Activated T-cell treated with anti-CD3 and anti-CD28 coated beads, Interleukin-2, amount 50 U/mL, for 48 hours (primary cell): ENCODE measurements at places on chromosomes 11 and 22.
A peak's percentile ranks its signal among the peaks of the same experiment; 100 is the strongest.

- DNase-seq: no peak
Observed at GRCh38 chr11:46075168-46075567, 46.1 kb downstream of the PHF21A start.

- no peak for DNase-seq
Observed at GRCh38 chr11:118048472-118049370, 28.2 kb upstream of the TMPRSS4 start.

DNA sequence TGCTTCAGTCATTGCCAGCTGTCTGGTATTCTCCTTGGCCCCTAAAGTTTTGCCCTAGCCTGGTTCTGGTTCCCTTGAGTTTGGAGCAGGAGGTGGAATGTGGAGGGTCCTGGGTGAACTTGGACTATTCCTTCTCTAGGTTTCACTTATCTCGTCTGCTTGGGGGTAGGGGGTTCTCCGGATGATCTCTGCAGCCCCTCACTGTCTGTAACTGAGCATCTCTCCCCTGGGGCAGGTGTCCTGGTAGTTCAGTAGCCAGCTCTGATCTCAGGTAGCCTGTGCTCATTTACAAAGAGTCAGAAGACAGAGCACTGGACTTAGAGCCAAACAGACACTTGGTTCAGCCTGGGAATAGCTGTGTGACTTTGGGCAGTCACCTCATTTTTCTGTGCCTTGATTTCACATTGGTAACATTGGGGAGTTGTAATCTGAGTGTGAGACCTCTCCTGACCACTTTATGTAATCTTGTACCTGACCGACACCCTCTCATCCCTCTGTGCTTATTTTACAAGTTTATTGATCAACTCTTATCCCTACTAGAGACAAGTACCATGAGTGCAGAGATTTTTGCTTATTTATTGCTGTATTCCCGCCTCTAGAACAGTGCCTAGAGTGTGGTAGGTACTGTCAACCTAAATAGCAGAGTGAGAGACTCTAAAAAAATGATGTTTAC, 804 bp downstream of the CCDC134 start:
- no peak for DNase-seq

DNA sequence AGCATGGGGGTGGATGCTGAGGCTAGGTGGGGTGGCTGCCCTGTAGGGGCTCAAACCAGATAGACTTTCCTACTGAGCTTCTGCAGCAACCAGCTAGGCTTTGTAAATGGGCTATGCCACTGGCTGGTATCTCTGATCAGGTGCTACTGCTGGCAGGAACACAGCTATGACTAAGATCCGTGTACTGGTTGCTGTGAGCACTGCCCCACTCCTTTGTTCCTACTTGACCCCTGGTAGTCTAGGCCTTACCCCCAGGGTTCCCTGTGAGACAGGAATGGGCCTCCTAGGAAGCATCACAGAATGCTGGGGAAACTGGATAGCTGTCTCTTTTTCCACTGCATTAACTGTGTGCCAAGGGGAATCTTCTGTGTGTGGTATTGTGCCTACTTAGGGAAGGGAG, 58.4 kb upstream of the GAB2 start:
- DNase-seq: no peak

DNA sequence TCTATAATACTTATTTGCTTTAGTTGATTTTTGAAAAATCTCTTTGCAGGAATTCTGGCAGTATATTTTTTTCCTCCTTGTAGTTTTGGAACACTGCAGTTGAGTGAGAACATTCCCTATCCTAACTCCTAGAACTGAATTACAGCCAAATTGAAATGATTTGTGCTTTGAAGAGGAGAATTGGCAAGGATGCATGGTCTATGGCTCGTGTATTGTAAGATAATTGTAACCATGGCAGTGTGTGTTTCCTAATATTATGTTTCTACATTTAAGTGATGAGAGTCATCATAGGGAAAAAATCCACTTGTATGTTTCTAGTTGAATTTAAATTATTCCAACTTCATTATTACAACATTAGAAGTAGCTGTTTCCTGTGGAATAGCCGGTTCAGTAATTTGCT, 80.9 kb upstream of the MYO18B start:
- no peak for DNase-seq

DNA sequence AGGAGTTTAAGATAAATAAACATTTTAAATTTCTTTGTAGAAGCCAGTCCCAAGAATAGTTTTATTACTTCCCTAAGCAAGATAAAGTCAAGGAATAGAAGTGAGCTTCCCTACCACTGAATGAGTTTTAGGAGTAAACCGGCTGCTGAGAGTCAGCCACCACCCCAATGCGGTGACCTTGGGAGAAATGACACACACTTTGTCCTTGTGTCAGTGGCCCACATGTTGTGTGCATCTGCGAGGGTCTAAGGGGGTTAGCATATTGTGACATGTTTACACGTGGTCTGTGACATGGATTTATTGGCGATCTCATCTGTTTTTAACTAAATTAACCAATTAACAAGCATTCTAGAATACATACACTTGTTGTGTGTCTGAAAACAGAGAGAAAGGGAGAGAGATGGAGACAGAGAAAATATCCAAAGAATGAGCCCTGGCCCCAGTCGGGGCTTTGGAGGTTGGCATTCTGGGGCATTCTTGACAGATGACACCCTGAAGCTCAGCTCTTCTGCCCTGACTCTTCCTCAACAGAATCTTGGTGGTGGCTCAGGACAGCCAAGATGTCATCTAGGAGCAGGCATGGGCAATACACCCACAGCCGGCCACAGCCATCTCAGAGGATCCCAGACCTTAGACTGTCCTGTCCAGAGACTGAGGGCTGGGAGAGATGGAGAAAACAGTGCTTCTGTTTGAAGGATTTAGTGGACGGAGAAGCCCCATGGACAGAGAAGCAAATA, 29.7 kb upstream of the TMPRSS4 start:
- peak; percentile 42 for DNase-seq

DNA sequence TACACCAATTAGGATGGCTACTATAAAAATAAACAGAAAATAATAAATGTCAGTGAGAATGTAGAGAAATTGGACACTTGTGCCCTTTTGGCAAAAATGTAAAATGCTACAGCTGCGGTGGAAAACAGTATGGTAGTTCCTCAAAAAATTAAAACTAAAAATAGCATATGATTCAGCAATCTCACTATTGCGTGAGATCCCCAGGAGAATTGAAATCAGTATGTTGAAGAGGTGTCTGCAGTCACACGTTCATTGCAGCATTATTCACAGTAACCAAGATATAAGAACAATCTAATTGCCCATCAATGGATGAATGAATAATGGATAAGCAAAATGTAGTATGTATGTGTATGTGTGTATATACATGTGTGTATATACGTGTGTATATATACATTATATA, 6.8 kb downstream of the OR52N2 start:
- DNase-seq: no peak

DNA sequence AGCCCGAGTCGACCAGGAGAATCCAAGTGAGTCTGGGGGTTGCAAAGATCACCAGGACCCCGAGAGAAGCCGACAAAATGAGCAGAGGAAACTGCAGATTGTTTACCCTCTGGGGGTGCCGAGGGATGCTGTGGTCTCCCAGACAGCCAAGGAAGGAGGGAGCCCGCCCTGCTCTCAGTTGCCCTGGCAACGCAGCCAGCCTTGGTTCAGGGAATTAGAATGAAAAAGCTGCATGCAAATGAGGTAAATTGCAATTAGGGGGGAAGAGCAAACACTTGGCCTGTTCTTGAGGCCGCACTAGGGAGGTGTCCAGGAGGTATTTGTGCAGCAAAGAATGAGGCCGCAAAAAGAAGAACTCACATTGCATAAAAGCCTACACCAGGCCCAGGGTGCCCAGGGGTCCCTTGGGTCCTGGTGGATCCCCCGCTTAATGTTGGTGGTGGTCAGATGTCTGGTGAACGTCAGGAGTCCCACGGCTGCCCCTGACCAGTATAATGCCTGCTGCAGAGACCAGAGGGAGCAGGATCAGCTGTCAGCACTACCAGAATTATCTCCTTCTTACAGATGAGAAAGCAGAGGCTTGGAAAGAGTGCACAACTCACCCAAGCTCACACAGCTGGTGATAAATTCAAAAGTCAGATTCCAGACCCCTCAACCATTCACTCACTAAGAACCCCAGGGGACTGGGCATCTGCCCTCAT, 40.3 kb upstream of the ATXN10 start:
- no peak for DNase-seq

- no peak for DNase-seq
Observed at GRCh38 chr11:83717537-83717936, 431.4 kb upstream of the CCDC90B start.

DNA sequence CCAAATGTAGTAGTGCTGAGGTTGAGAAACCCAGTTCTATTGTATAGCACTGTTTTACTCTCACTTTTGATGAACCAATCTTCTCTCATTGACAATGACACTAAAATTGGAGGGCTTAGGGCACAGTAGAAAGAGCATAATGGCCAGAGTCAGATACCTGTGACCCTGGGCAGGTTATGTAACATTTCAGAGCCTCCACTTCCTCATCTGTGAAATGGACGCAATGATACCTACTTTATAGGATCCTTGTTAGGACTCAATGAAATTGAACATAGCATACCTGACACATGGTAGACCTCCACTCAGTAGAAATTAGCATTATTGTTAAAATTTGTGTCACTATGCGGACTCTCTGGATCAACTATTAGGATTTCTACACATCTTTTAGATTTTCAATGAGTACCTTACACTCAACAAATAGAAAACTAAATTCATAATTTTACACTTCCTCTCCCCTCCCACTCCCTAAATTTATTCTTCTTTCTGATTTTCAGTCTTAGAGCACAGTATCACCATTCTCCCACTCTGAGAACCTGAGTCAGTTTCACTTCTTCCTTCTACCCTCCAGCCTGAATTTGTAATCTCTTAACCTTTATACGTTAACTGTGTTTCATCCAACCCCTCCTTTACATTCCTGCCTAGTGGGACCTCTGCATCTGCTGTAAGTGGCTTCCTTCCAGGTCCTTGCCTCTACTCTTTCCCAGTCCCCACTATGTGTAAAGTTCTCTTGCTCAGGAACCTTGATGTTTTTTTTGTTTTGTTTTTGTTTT, 78.3 kb downstream of the MICAL2 start:
- no peak for DNase-seq

DNA sequence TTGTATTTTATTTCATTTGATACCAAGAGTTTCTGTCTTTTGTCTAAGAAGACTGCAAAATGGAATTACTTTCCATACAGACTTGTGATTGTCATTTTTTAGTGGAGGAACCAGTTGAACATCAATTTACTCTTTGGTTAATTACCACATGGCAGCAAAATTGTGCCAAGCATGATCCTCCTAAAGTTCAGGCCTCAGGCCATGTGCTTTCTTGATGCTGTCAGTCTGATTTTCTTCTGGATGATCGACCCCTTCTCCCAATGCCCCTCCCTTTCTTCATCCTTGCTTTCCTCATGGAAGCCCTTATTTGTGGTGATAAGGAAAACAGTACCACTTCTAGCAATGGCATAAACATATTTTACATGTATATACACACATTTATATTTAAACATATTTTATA, 76.2 kb downstream of the SVIP start:
- DNase-seq: no peak

- peak; percentile 68 for DNase-seq
Observed at GRCh38 chr22:46777609-46777970, 15.1 kb downstream of the TBC1D22A start.

- DNase-seq: no peak
Observed at GRCh38 chr22:43164636-43165035, 13.3 kb downstream of the TSPO start.

DNA sequence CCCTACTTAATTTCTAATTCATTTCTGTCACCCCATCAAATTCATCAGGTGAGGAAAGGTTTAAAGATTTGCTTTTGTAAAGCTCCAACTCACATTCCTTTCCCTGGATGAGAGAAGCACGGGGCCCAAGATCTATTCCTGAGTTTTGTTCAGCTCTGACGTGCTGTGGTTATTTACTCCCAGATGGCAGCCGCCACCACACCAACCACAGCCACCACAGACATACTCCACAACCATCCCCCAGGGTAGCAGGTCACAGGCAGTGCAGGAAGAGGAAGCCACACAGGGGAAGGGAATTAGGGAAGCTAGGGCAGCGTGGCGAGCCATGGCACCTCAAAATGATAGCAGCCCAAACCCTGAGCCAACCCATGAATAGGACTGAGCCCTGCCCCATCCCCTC, 63.5 kb upstream of the CSNK2A3 start:
- DNase-seq: no peak

DNA sequence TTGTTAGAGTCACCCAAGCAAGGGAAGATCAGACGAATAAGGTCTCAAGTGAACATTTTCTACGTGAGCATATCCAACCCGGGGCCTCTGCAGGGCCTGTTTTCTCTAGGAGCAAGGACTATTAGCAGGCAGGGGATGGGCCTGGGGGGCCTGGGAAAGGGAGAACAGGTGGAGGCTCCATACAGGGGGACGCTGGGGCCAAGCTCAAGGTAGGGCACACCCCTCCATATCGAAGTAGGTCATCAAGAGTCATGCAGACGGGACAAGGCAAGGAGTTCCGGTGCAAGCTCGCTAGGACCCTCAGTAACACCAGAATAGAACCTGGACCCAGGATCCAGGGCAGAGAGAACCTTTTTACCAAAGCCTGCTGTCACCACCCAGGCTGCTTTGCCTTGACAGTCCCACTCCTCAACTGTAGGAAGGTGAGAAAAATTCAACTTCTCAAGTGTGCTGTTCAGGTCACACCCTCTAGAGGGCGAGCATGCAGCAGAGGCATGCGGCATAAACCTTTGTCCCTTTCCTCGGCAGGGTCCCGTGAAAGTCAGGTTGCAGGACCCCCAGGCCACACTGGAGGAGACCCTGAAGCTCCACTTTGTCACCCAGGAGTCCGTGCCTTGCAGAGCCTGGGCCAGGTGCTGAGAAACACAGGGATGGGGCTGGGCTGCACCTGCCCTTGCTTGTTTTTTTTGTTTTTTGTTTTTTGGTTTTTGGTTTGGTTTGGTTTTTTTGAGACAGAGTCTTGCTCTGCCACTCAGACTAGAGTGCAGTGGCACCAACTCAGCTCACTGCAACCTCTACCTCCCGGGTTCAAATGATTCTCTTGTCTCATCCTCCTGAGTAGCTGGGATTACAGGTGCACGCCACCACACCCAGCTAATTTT, 8.6 kb upstream of the APOBEC3B start:
- DNase-seq: peak; percentile 75

DNA sequence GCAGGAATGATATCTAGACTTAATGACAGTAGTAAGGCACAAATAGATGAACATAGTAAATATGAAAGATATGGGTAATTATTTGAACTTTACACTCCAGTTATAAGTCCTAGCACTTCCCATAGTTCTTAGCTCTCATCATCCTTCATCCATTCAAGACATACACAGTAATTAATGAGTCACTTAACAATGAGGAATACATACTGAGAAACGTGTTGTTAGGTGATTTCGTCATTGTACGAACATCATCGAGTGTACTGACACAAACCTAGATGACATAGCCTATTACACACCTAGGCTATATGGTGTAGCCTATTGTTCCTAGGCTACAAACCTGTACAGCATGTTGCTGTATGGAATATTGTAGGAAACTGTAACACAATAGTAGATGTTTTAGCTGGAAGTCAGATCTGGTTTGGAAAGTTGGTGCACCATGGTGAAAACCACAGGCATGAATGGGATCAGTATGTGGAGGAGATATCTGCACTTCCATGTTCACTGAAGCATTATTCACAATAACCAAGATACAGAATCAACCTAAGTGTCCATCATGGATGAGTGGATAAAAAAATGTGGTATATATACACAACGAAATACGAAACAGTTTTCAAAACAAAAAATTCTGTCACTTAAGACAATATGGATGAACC, 229.9 kb upstream of the PITPNB start:
- no peak for DNase-seq

GRCh38 chr11:17379383-17380180, 8.9 kb downstream of the KCNJ11 start:
- no peak for DNase-seq
